Neural crest cell (in vitro differentiated cells): ENCODE measurements at places on chromosomes 7 and 10.

GRCh38 chr10:133445751-133446708, 7.7 kb upstream of the SCART1 start:
- H3K27ac ChIP-seq, result no peak overlapping the region
- H3K4me1 ChIP-seq, result no peaks in the 10 kb centered on the region
- H3K36me3 ChIP-seq, result peaks cover 21% of the 10 kb centered on the region
- DNase-seq, result no peak
- no peaks in the 10 kb centered on the region for H3K27me3 ChIP-seq
- no peak overlapping the region for H3K4me3 ChIP-seq

DNA sequence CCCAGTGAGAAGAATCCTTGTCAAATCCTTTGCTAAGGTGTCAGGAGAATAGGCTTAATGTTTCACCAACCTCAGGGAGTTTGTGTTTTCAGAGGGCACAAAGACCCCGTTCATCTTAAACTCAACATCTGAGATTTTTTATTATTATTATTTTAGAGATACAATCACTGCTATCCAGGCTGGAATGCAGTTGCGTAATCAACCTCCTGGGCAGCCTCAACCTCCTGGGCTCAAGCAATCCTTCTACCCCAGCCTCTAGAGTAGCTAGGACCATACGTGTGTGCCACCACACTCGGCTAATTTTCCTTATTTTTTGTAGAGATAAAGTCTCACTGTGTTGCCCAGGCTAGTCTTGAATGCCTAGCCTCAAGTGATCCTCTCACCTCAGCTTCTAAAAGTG, 599.2 kb downstream of the KCNMA1 start:
- no peaks in the 10 kb centered on the region for H3K36me3 ChIP-seq
- no peak for DNase-seq
- H3K27ac ChIP-seq, result no peak overlapping the region
- H3K4me3 ChIP-seq, result no peak overlapping the region
- peaks cover 3% of the 10 kb centered on the region for H3K27me3 ChIP-seq
- peaks cover 22% of the 10 kb centered on the region for H3K4me1 ChIP-seq

- no peak overlapping the region for H3K4me3 ChIP-seq
- no peak overlapping the region for H3K27ac ChIP-seq
- H3K4me1 ChIP-seq, result peaks cover 51% of the 10 kb centered on the region
- DNase-seq, result no peak
- no peaks in the 10 kb centered on the region for H3K36me3 ChIP-seq
Observed at GRCh38 chr10:113111900-113112853, 162.1 kb downstream of the TCF7L2 start.

DNA sequence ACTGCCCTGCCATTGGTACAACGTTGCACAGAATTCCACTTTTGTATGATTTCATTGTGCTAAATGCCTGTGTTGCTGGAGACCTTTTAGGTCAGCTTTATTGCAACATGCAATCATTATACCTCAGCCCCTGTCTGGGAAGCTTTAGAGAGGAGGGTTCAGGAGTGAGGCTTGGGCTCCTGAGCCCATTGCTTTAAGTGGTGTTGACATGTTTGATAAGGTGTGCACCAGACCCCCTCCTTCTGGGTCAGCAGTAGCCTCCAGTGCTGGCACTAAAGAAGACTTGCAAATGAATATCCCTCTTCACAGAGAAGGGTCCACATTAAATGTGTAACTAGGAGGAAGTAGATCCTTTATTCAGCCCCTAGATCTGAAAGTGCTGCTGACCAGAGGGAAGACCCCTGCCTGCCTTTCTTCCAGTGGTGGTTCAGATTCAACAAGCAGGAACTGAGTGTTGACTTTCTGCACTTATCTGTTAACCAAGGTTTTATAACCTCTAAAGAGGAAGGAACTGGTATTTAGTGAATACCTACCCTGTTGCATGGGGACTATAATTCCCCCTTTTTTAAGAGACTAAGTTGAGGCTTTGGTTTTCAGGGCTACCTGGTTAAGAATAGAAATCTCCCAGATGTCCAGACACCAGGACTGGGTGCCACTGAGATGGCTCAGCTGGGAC, 369.4 kb upstream of the IGFBP3 start:
- peak overlapping the region; percentile 30 for H3K27ac ChIP-seq
- peaks cover 44% of the 10 kb centered on the region for H3K4me1 ChIP-seq
- no peaks in the 10 kb centered on the region for H3K27me3 ChIP-seq
- no peak overlapping the region for H3K4me3 ChIP-seq

- no peak overlapping the region for H3K27ac ChIP-seq
- peak overlapping the region; percentile 82 for H3K4me3 ChIP-seq
- no peak for DNase-seq
- peaks cover 8% of the 10 kb centered on the region for H3K36me3 ChIP-seq
- H3K27me3 ChIP-seq, result peaks cover 84% of the 10 kb centered on the region
- H3K4me1 ChIP-seq, result peaks cover 32% of the 10 kb centered on the region
Observed at GRCh38 chr10:129962872-129963640, 1.0 kb downstream of the EBF3 start.

DNA sequence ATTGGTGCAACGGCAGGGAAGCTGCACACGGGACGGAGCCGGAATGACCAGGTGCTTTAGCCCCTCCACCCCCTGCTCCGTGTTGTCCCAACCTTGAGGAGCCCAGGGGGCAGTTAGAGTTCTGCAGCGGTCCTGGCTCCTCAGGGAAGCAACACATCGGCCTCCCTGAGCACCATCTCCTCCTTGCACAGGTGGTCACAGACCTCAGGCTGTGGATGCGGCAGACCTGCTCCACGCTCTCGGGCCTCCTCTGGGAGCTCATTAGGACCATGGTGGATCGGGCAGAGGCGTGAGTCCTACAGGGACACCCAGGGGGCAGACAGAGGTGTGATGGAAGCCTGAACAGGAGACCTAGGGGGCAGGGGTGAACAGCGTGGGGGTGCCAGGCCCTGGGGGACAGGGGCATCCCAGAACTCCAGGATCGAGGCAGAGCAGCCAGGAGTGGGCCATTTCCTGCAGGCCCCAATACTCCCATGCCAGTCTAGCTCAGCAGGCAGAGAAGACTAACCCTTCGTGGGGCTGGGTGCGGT, 7.3 kb downstream of the ASL start:
- H3K27me3 ChIP-seq, result no peaks in the 10 kb centered on the region
- no peak overlapping the region for H3K4me3 ChIP-seq
- no peak for DNase-seq
- H3K27ac ChIP-seq, result no peak overlapping the region
- H3K36me3 ChIP-seq, result no peaks in the 10 kb centered on the region
- H3K4me1 ChIP-seq, result no peaks in the 10 kb centered on the region

- H3K36me3 ChIP-seq, result no peaks in the 10 kb centered on the region
- no peaks in the 10 kb centered on the region for H3K27me3 ChIP-seq
- peaks cover 9% of the 10 kb centered on the region for H3K4me1 ChIP-seq
- no peak overlapping the region for H3K4me3 ChIP-seq
- peak overlapping the region; percentile 63 for H3K27ac ChIP-seq
Observed at GRCh38 chr10:14616955-14617730, 157.6 kb downstream of the FAM107B start.

DNA sequence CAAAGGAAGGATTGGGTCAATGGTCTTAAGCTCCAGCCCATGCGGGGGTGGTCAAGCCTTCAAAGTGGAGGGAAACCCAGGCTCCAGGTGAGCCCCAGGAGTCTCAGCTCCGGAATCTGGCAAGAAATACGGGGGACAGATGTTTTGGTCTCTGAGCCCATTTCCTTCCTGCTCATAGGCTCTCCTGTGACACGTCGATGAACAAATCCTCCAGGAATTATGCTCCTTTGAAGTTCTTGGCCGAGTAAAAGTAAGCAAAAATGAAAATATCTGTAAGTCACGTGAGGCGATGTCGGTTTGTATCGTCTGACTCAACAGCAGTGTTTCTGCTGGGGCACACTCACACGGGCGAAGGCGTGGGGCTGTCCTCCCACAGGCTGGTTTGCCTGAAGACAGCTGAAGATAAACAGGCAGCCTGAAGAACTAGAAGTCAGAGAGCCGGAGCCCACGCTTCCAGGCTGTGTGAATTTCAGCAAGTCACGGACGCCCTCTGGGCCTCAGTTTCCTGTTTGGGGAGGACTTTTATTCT, 52.6 kb upstream of the SMNDC1 start:
- peaks cover 15% of the 10 kb centered on the region for H3K27me3 ChIP-seq
- H3K27ac ChIP-seq, result no peak overlapping the region

GRCh38 chr7:101597941-101598340, 31.2 kb downstream of the MYL10 start:
- H3K4me1 ChIP-seq, result no peaks in the 10 kb centered on the region
- peaks cover 9% of the 10 kb centered on the region for H3K27me3 ChIP-seq
- H3K36me3 ChIP-seq, result no peaks in the 10 kb centered on the region
- H3K27ac ChIP-seq, result peak overlapping the region; percentile 40
- no peak for DNase-seq

DNA sequence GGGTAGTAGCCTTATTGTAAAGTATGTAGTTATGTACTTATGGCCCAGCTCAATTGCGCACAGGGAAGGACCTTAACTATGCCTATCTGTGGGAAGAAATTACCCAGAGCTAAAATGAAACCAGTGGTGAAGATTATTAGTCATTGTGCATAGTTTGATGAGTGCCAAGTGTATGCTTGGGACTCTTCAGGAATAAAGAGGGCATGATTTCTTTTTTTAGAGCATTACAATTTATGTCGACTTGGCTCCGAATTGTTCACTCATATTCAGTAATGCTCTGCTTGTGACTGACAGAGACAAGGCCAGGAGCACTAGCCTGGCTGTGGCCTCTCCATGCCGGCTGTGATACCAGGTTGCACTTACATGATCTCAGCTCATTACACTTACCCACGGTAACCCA, 269.5 kb downstream of the TRIL start:
- H3K36me3 ChIP-seq, result no peaks in the 10 kb centered on the region
- DNase-seq, result no peak
